ENCODE measurements at places on chromosomes 16 and 17. TPM values are rescaled to one million over a fixed set of nuclear protein-coding genes. Genes with fewer than 3 reads are reported as not detected.

DNA sequence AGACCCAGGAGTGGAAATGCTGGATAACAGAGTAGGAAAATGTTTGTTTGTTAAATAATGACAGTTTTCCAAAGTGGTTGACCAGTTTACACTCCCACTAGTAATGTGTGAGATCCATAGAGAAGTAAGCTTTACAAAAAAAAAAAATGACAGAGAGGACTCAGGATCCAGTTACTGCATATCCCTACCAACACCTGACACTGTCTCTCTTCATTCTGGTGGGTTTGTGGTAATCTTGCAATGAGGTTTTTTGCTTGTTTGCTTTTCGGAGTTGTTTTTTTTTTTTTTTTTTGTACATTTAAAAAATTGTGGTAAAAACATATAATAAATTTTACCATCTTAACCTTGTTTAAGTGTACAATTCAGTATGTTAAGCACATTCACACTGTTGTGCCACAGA is 23.6 kb upstream of the HOXB9 start:
- DNase-seq, result no peak

DNA sequence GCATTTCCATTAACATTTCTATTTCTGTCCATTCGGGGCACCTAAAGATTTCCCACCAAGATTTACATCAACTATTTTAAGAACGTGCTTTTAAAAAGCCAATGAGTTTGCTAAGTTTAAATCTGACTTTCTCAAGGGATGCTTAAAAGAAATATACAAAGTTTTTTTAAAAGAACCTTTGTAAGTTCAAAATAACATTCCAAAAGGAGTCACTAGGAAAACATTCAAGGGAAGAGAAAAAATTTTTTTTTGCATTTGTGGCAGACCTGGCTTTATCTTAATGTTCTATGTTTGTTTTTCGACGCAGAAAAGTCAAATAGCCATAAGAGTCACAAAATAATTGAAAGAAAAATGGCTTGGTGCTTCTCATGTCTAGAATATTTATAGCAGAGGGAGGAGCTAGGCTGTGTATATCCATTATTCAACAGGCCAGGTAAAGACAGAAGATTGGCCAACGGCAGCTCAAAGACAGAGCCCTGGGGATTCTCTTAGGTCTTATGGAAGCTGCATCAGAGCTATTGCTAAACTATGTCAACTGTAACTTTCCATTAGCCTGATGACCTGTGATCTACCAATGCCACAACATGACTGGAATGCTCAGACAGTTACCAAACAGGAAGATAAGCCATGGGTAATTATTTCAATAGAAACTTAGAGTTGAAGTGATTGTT is 37.8 kb upstream of the MYOCD start:
- no peak for DNase-seq

Gene CDR2L
- total RNA-seq, result 21.4 TPM

GRCh38 chr16:71895679-71896365 is 491 bp downstream of the IST1 start:
- no peak for DNase-seq

DNA sequence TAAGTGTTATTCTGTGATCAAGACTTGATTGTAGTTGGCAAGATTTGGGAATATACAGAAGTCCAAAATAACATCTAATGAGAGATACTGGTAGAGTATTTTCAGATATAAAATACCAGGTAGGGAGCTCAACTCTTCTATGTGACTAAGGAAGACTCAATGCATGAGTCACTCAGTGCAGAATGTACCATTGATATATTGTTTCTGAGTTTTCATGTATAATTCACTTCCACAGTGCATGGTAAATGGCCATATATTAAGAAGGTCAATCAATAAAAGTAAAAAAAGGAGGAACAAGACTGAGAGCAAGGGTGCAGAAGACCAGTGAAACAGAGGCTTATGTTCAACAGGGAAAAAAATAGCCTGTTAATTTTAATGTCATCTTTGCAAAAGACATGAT is 1387.9 kb downstream of the CDH8 start:
- no peak for DNase-seq

Gene MRM1
- 4.3 TPM for total RNA-seq
